ENCODE measurements at places on chromosomes 3 and 15.

DNA sequence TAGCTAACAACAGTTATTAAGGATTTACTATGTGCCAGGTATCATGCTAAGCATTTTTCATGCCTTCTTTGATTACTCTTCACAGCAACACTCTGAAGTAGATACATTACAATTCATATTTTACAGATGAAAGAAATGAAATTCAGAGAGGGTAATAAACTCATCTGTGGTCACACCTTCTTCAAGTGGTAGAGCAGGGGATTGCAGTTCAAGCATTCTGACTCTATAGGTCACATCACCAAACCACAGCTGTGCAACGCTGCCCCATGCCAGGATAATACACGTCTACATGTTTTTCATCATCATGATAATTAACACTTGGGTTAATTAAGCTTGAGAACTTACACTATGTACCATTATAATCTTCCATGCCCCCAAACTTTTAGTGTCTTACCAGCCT lies 98.5 kb downstream of the LRRC3B start:
- DNase-seq, result no peak

DNA sequence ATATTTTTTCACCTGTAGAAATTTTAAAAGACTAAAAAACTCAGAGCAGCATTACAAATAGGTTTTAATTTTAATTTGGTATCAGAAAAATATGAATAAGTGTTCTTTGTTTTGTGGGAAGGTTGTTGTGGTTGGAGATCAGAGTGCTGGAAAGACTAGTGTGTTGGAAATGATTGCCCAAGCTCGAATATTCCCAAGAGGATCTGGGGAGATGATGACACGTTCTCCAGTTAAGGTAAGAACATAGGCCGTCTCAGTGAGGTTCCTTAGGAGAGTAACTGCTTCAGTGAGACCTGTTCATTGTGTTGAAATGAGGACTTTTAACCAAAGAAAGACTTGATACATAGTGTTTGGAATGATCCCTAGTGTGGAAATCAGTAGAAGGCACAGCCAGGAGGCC lies 44.8 kb downstream of the OPA1 start:
- DNase-seq, result no peak

DNA sequence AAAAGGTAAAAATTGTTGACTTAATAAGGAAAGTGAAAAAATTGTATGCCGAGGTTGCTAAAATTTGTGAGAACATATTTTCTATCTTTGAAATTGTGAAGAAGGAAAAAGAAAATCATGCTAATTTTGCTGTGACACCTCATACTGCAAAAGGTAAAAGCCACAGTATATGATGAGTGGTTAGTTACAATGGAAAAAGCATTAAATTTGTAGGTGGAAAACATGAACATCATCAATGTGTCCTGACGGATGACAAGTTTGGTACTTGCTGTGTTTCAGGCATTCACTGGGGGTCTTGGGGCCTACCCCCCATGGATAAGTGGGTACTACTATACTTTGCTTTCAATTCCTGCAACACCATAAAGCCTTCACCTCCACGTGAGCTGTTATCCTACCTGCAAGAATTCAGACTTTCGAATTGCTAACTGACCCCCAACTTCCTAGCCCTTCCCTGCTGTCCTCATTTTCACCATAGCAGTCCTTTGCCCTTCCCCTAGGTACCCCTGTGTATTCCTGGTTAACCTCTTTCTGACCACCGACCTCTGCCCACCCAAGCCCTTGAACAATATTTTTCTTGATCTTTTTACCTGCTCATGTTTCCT lies 62.4 kb downstream of the RAB7A start:
- no peak for DNase-seq

- peak; percentile 22 for DNase-seq
Measured at GRCh38 chr3:153166206-153166605, 4.2 kb downstream of the RAP2B start.

GRCh38 chr3:12051586-12051985 lies 47.4 kb downstream of the SYN2 start:
- DNase-seq, result no peak

GRCh38 chr15:63860155-63860554 lies 26.4 kb upstream of the HERC1 start:
- peak; percentile 63 for DNase-seq

- no peak for DNase-seq
Measured at GRCh38 chr3:64294771-64295170, 69.5 kb upstream of the PRICKLE2 start.

GRCh38 chr3:31505371-31506048 lies 27.2 kb upstream of the STT3B start:
- no peak for DNase-seq

DNA sequence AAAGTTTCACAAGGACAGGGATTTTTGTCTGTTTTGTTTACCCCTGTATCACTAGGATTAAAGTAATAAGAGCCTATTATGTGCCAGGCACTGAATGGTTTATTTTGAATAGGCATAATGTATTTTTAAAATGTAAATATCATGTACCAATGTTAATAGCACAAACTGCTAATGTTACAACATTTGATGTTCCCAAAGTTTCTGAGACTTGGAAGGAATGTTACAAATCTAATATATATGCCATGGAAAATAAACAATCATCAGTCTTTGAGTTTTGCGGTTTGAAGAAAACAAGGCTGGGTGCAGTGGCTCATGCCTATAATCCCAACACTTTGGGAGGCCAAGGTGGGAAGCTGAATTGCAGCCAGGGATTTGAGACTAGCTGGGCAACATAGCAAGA lies 159.4 kb downstream of the CDIN1 start:
- DNase-seq, result no peak

Measured in activated CD4-positive, alpha-beta T cell treated with anti-CD3 and anti-CD28 coated beads, Interleukin-2, amount 50 U/mL, for 1 hour (primary cell).